ENCODE measurements at places on chromosomes 2 and 18.
A peak's percentile ranks its signal among the peaks of the same experiment; 100 is the strongest.

DNA sequence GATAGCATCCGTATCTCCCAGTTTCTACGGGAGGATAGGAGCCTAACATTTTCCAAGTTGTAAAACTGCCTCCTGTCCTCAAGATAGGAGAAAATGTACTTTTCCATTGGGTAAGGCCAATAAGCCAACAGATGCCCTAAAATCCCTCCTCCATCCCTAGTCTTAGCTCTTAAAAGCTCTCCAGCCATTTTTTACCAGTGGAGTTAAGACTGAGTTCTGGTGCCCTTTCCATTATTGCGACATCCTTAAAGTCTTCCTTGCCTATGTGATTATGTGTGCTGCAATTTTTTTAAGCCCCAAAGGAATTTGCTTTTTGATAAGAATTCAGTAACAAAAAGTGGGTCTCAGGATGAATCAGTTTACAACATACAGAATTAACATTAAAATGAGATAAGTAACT is 33.0 kb downstream of the LINC00305 start:
- no peak overlapping the region for H3K27ac ChIP-seq
- no peak for DNase-seq
- H3K36me3 ChIP-seq: no peaks in the 10 kb centered on the region
- H3K4me1 ChIP-seq: no peaks in the 10 kb centered on the region
- H3K4me3 ChIP-seq: no peak overlapping the region

- no peaks in the 10 kb centered on the region for H3K4me1 ChIP-seq
- H3K27ac ChIP-seq: peak overlapping the region; percentile 86
- H3K4me3 ChIP-seq: no peak overlapping the region
Measured at GRCh38 chr2:236574424-236575145, 5.0 kb downstream of the ACKR3 start.

- H3K27me3 ChIP-seq: no peaks in the 10 kb centered on the region
- no peak overlapping the region for H3K4me3 ChIP-seq
- no peaks in the 10 kb centered on the region for H3K36me3 ChIP-seq
- DNase-seq: no peak
- H3K27ac ChIP-seq: no peak overlapping the region
- no peaks in the 10 kb centered on the region for H3K4me1 ChIP-seq
Measured at GRCh38 chr2:68340226-68341061, 20.7 kb upstream of the CNRIP1 start.

DNA sequence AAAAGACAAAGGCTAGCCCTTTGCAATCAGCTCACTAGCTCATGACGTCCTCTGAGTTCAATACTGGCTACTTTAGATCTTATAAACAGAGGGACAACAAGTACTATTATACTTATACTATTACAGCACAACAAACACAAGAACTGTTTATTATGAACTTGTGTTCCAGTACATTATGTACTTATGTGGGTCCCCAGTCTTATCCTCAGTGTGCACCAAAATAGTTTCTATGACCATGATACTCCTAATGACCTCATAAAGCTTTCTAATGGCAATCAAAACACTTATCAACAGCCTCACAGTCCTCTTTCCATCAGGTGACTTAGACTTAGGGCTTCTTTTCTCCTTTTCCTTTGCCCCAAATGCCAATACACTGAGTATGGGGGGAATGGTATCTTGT is 614.4 kb downstream of the CNTNAP5 start:
- H3K27ac ChIP-seq: no peak overlapping the region
- DNase-seq: no peak
- H3K4me1 ChIP-seq: no peaks in the 10 kb centered on the region

GRCh38 chr2:203763241-203763937 is 57.0 kb downstream of the CD28 start:
- H3K4me1 ChIP-seq: no peaks in the 10 kb centered on the region
- H3K27me3 ChIP-seq: no peaks in the 10 kb centered on the region
- no peaks in the 10 kb centered on the region for H3K36me3 ChIP-seq
- no peak overlapping the region for H3K27ac ChIP-seq
- H3K4me3 ChIP-seq: no peak overlapping the region
- no peak for DNase-seq

GRCh38 chr2:240782221-240782885 is 37.7 kb downstream of the KIF1A start:
- H3K4me3 ChIP-seq: no peak overlapping the region
- H3K27ac ChIP-seq: no peak overlapping the region
- H3K36me3 ChIP-seq: no peaks in the 10 kb centered on the region
- H3K27me3 ChIP-seq: peaks cover 15% of the 10 kb centered on the region
- no peak for DNase-seq

DNA sequence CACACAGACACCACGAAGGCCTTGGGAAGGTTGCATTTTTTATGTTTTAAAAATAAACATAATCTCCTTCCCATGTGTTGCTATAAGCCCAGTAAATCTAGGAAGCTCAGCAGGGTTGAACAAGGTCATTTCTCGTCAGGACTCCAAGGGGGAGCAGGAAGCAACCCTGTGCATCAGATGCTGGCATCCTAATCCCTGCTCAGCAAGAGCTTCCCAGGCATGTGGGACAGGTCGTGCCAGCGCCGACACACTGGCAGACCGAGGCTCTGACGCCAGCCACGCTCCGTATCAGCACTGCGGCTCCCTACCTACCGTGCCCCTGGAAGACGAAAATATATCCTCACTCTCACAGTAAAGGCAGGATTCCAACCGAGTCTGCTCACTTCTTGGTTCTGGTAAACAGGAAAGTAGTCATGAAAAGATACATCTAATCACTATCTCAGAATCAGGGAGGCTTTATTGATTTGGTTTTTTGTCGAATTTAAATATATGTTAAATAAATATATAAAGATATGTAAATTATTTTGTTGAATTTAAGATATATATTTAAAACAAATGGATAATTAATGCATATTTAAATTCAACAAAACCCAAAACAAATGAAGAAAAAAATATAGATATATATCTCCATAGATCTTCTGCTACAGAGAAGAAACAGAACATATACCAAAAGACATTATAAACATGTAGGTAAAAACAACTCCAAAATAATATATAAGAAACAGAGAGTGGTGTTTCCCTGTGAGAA is 61.4 kb downstream of the TXNL1 start:
- no peak overlapping the region for H3K27ac ChIP-seq
- no peaks in the 10 kb centered on the region for H3K4me1 ChIP-seq
- no peaks in the 10 kb centered on the region for H3K27me3 ChIP-seq
- DNase-seq: no peak
- H3K4me3 ChIP-seq: no peak overlapping the region

- no peaks in the 10 kb centered on the region for H3K36me3 ChIP-seq
- no peaks in the 10 kb centered on the region for H3K4me1 ChIP-seq
- no peak overlapping the region for H3K27ac ChIP-seq
Measured at GRCh38 chr2:229784791-229785190, 70.4 kb upstream of the DNER start.

DNA sequence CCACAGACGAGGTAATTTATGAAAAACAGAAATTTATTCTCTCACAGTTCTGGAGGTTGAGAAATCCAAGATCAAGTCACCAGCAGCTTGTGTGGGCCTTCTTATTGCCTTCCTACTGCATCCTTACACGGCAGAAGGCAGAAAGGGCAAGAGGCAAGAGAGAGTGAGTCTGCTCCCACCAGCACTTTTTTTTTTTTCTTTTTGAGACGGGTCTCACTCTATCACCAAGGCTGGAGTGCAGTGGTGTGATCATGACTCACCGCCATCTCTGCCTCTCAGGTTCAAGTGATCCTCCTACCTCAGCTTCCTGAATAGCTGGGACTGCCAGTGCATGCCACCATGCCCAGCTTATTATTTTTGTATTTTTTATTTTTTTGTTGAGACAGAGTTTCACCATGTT is 78.5 kb upstream of the HK2 start:
- no peak for DNase-seq
- H3K4me3 ChIP-seq: no peak overlapping the region
- H3K27ac ChIP-seq: no peak overlapping the region
- H3K36me3 ChIP-seq: no peaks in the 10 kb centered on the region
- no peaks in the 10 kb centered on the region for H3K27me3 ChIP-seq

DNA sequence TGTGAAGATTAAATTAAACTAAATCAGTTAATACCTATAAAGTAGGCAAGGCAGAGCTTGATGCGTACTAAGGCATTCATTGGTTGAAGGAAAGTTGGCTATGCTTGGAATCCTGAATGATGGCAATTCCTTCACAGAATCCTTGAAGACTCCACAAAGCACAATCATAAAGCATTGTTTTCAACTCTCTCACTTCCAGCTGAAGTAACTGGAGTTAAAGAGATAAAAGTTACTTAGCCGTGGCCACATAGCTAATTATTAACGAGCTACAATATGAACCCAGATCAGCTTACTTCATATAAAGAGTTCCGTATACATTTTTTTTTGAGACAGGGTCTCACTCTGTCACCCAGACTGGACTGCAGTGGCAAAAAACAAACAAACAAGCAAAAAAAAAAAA is 483.9 kb upstream of the DDX18 start:
- no peaks in the 10 kb centered on the region for H3K36me3 ChIP-seq
- no peak for DNase-seq
- H3K4me1 ChIP-seq: no peaks in the 10 kb centered on the region
- H3K4me3 ChIP-seq: no peak overlapping the region
- H3K27ac ChIP-seq: no peak overlapping the region
- H3K27me3 ChIP-seq: no peaks in the 10 kb centered on the region

GRCh38 chr2:19542796-19543662 is 184.6 kb upstream of the OSR1 start:
- no peaks in the 10 kb centered on the region for H3K27me3 ChIP-seq
- no peak overlapping the region for H3K27ac ChIP-seq
- no peak overlapping the region for H3K4me3 ChIP-seq
- H3K4me1 ChIP-seq: no peaks in the 10 kb centered on the region

GRCh38 chr2:177074099-177074710 is 138.4 kb upstream of the HNRNPA3 start:
- no peaks in the 10 kb centered on the region for H3K4me1 ChIP-seq
- DNase-seq: no peak
- H3K4me3 ChIP-seq: no peak overlapping the region

GRCh38 chr2:123521854-123522253 is 503.2 kb upstream of the CNTNAP5 start:
- no peaks in the 10 kb centered on the region for H3K36me3 ChIP-seq
- no peaks in the 10 kb centered on the region for H3K27me3 ChIP-seq
- no peak for DNase-seq
- H3K4me1 ChIP-seq: no peaks in the 10 kb centered on the region

DNA sequence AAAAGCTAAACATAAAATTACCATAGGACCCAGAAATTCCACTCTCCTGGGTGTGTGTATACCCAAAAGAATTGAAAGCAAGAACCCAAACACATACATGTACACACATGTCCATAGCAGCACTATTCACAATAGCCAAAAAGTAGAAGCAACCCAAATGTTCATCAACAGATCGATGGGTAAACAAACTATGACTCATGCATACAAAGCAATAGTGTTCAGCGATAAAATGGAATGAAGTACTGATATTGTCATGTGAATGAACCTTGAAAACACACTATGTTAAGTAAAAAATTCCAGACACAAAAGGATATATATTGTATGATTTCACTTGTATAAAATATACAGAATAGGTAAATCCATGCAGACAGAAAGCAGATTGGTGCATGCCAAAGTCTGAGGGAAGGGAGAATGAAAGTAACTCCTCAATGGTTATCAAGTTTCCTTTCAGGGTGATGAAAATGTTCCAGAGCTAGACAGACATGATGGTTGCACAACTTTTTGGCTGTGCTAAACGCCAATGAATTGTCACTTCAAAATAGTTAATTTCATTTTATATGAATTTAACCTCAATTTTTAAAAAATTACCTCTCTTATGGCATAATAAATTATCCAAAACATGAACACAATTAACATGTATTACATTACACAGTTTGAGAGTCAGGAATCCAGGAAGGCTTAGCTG is 35.5 kb downstream of the GKN2 start:
- H3K27ac ChIP-seq: no peak overlapping the region
- H3K36me3 ChIP-seq: no peaks in the 10 kb centered on the region
- no peak overlapping the region for H3K4me3 ChIP-seq

DNA sequence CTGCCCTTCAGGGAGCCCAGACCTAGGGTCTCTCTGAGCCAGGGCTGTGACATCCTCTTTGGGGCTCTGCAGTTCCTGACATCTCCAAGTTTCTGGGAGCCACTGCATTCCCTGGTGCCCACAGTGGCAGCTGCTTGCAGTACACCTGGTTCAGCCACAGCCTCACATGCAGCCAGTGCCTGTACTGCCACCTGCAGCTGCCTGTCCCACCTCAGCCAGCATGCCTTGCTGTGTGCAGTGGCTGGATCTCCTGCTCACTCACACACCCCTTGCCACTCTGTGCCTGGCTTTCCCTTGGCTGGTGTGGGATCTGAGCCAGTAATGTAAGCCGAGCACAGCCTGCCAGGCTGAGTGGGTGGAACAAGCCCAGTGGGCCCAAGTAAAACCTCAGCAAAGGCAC is 1288.7 kb downstream of the CNTNAP5 start:
- no peaks in the 10 kb centered on the region for H3K36me3 ChIP-seq
- H3K4me3 ChIP-seq: no peak overlapping the region
- H3K4me1 ChIP-seq: no peaks in the 10 kb centered on the region
- H3K27me3 ChIP-seq: no peaks in the 10 kb centered on the region
- no peak for DNase-seq

- no peak for DNase-seq
- H3K4me3 ChIP-seq: no peak overlapping the region
- H3K36me3 ChIP-seq: no peaks in the 10 kb centered on the region
Measured at GRCh38 chr2:204108781-204109295, 172.3 kb downstream of the ICOS start.

DNA sequence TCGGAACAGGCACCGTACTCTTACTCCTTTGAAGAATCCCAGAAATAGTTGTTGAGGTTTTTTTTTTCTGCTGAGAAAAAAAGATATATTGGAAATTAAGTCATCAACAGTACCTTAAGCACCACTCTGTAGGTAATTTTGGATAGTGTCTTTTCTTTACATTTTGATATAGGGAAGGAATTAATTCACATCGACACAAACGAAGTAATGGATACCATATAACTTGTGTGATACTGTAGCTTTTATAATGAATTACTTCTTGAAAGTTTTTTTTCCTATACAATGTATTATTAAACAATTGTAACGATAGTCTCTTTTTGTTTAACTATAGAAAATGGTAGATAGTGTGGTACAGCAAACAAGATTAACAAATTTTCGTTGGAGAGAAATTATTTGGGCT is 1.5 kb upstream of the IKZF2 start:
- DNase-seq: no peak
- no peaks in the 10 kb centered on the region for H3K27me3 ChIP-seq
- H3K4me1 ChIP-seq: no peaks in the 10 kb centered on the region
- H3K4me3 ChIP-seq: peak overlapping the region; percentile 77
- H3K27ac ChIP-seq: peak overlapping the region; percentile 98

GRCh38 chr2:53422979-53423378 is 344.6 kb upstream of the CHAC2 start:
- H3K36me3 ChIP-seq: no peaks in the 10 kb centered on the region
- H3K4me1 ChIP-seq: no peaks in the 10 kb centered on the region
- no peak overlapping the region for H3K4me3 ChIP-seq
- H3K27ac ChIP-seq: no peak overlapping the region
- peak; percentile 22 for DNase-seq

DNA sequence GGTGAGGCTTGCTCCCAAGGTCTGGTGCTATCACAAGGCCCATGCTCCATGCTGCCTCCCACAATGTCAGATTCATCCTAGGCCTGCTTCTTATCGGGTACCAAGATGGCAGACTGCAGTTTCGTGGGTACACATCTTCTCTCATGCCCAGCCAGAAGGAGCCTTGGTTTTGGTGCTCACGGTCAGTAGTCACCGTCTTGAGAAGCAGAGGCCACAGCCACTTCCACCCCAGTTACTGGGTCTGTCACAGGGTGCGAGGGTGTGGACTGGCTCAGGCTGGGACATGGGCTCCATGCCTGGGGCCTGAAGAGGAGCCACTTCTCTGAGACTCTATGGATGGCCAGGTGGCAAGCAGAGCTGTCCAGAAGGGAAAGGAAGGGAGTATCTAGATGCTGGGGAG is 178.8 kb upstream of the HS6ST1 start:
- H3K4me1 ChIP-seq: no peaks in the 10 kb centered on the region
- no peak overlapping the region for H3K4me3 ChIP-seq
- DNase-seq: no peak
- no peak overlapping the region for H3K27ac ChIP-seq
- no peaks in the 10 kb centered on the region for H3K36me3 ChIP-seq
- no peaks in the 10 kb centered on the region for H3K27me3 ChIP-seq

All from transverse colon (tissue), 4 donors.